B cell (primary cell): ENCODE measurements at places on chromosomes 6 and 20. TPM values are rescaled to one million over a fixed set of nuclear protein-coding genes. Genes with fewer than 3 reads are reported as not detected.

GRCh38 chr6:166726201-166726600 lies 99.2 kb upstream of the RPS6KA2 start:
- H3K36me3 ChIP-seq, result no peaks in the 10 kb centered on the region
- no peak for DNase-seq
- H3K4me3 ChIP-seq, result no peak overlapping the region
- H3K27me3 ChIP-seq, result no peaks in the 10 kb centered on the region

DNA sequence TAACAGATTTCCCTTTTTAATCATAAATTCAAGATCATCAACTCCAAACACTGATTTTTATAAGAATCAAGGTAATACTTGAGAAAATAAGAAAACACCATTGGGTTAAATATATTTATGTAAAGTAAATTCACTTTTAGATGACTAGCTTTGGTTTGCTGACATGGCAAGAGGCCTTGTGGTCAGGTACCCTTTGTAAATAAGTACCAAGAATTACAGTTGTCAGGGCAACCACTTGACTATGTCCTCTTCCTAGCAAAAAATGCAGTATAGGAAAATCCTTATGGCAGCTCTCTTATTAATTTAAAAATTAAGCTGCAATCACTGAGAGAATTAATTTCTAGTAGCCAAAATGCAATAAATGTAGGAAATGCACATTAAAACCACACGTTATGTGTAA lies 153.8 kb downstream of the INSM1 start:
- H3K4me3 ChIP-seq, result no peak overlapping the region
- no peak overlapping the region for H3K27ac ChIP-seq
- no peak for DNase-seq
- peaks cover 16% of the 10 kb centered on the region for H3K36me3 ChIP-seq
- no peaks in the 10 kb centered on the region for H3K27me3 ChIP-seq

DNA sequence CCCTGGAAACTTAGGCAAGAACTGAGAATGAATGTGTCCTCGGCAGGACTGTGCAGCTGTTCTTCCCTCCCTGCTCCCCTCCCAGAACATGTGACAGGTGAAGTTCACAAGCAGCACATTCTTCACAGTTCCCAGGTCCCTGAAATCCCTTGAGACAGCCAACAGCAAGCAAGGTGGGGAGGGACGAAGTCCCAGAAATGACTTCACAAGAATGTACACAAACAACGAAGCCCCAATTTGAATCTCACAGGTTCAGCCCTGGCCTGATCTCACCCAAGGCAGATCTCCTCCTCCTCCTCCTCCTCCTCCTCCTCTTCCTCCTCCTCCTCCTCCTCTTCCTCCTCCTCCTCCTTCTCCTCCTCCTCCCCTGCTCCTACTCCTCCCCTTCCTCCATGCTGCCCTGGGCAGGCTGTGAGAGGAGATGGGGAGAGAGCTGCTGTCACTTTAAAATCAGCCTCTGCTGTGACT lies 32.4 kb downstream of the WRNIP1 start:
- no peak for DNase-seq
- no peak overlapping the region for H3K4me3 ChIP-seq
- H3K4me1 ChIP-seq, result peaks cover 15% of the 10 kb centered on the region
- H3K27ac ChIP-seq, result no peak overlapping the region
- H3K36me3 ChIP-seq, result no peaks in the 10 kb centered on the region
- H3K27me3 ChIP-seq, result no peaks in the 10 kb centered on the region

- H3K4me3 ChIP-seq, result no peak overlapping the region
- peak overlapping the region; percentile 28 for H3K27ac ChIP-seq
- H3K27me3 ChIP-seq, result no peaks in the 10 kb centered on the region
- H3K4me1 ChIP-seq, result peaks cover 23% of the 10 kb centered on the region
- peak; percentile 42 for DNase-seq
Measured at GRCh38 chr6:26468829-26469228, 11.1 kb downstream of the BTN2A1 start.

- H3K27ac ChIP-seq, result no peak overlapping the region
- H3K27me3 ChIP-seq, result no peaks in the 10 kb centered on the region
- H3K4me1 ChIP-seq, result peaks cover 4% of the 10 kb centered on the region
- no peak overlapping the region for H3K4me3 ChIP-seq
- no peaks in the 10 kb centered on the region for H3K36me3 ChIP-seq
Measured at GRCh38 chr6:47519279-47519678, 41.7 kb downstream of the CD2AP start.

- DNase-seq, result no peak
- no peak overlapping the region for H3K27ac ChIP-seq
- no peak overlapping the region for H3K4me3 ChIP-seq
Measured at GRCh38 chr20:41443691-41444090, 77.1 kb upstream of the EMILIN3 start.

DNA sequence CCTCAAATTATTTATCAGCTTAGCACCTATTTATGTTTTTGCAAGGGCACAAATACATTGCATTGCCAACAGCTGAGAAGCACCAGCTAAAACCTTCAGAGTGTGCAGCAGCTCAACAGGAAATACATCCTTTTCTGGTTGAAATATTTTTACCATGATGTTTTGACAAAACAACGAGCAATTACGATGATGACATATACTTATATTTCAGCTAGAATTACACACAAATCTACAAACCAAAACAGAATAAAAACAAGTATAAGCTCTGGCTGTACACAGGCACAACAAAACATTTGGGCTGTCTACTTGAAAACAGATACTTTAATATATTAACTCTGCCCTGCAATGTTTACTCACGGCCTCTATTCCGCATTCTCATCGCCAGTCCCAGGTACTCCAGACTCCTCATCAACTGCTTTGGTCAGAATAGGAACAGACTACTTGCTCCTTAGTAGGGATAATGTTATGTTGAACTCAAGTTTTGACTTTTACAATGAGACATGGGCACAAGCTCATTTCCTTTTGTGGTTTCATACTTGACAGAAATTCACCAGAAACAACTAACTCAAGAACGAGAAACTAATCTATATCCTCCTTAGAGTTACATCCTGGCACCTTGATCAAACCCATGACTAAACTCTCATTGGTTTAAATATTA lies 377.6 kb downstream of the ESR1 start:
- H3K27me3 ChIP-seq, result no peaks in the 10 kb centered on the region
- DNase-seq, result peak; percentile 42
- H3K4me3 ChIP-seq, result peak overlapping the region; percentile 48
- H3K4me1 ChIP-seq, result peaks cover 35% of the 10 kb centered on the region

GRCh38 chr20:37745553-37745952 lies 51.7 kb downstream of the CTNNBL1 start:
- H3K4me3 ChIP-seq, result no peak overlapping the region
- peaks cover 43% of the 10 kb centered on the region for H3K36me3 ChIP-seq
- peaks cover 8% of the 10 kb centered on the region for H3K4me1 ChIP-seq

DNA sequence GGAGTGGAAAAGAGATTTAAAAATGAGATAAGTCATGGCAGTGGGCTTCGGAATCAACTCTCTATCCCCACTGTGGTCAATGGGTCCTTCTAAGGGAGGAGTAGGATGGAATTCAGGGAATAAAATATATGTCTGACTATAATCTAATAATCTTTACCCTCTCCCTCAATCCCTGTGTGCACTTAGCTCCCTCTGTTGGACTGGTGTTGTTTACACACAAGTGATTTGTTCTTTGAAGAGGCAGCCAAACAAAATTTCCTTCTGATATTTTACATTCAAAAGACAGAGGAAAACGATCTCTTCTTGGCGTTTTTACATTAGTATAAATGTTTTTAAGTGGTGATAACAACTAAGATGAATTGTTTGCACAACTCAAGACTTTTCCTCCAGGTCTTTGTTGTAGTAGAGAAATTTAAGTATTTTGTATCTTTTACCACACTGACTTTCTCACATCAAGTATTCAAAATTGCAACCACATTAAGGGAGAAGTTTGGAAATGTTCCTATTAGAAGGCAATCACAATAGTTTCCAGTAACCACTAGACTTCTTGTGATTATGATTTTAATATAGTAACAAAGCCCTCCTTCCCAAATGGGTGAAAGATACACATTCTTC lies 317.8 kb downstream of the CENPW start:
- no peak overlapping the region for H3K4me3 ChIP-seq
- H3K27me3 ChIP-seq, result no peaks in the 10 kb centered on the region
- no peaks in the 10 kb centered on the region for H3K4me1 ChIP-seq
- no peaks in the 10 kb centered on the region for H3K36me3 ChIP-seq
- DNase-seq, result no peak

- no peaks in the 10 kb centered on the region for H3K27me3 ChIP-seq
- H3K4me3 ChIP-seq, result no peak overlapping the region
- DNase-seq, result no peak
- no peaks in the 10 kb centered on the region for H3K36me3 ChIP-seq
Measured at GRCh38 chr6:18107061-18107460, 15.4 kb downstream of the NHLRC1 start.

GRCh38 chr20:54162378-54163009 lies 11.3 kb downstream of the CYP24A1 start:
- H3K36me3 ChIP-seq, result no peaks in the 10 kb centered on the region
- no peaks in the 10 kb centered on the region for H3K27me3 ChIP-seq
- H3K27ac ChIP-seq, result no peak overlapping the region
- H3K4me1 ChIP-seq, result no peaks in the 10 kb centered on the region
- no peak overlapping the region for H3K4me3 ChIP-seq

NKAPL gene
- 0.52 and 0.66 TPM in 2 replicates for total RNA-seq

UST gene
- total RNA-seq, result 16.9 TPM in 2 replicates

SCGN gene
- total RNA-seq, result not detected in 2 replicates
